Esophagus mucosa (tissue), 1 donor: ENCODE measurements at places on chromosomes 11 and 22. TPM values are rescaled to one million over a fixed set of nuclear protein-coding genes. Genes with fewer than 3 reads are reported as not detected.

The TSGA10IP gene
- not detected for total RNA-seq

The KCNQ1 gene
- total RNA-seq = 1.6 TPM

The C1QTNF4 gene
- total RNA-seq = not detected

The FAM118B gene
- 6.6 TPM for total RNA-seq

The CRYBA4 gene
- total RNA-seq = not detected

The TMEM191B gene
- 3.0 TPM for total RNA-seq

The E2F8 gene
- 5.2 TPM for total RNA-seq

The SLC25A18 gene
- 0.08 TPM for total RNA-seq

The TSPO gene
- 435 TPM for total RNA-seq

The TPST2 gene
- 17.5 TPM for total RNA-seq

The UBQLNL gene
- total RNA-seq = 0.08 TPM

The ADAMTS8 gene
- 0.56 TPM for total RNA-seq

The UPK2 gene
- total RNA-seq = 0.32 TPM

The SLC22A8 gene
- not detected for total RNA-seq

The PKDREJ gene
- 0.04 TPM for total RNA-seq
